ENCODE measurements at places on chromosomes 2 and 18. TPM values are rescaled to one million over a fixed set of nuclear protein-coding genes. Genes with fewer than 3 reads are reported as not detected.

DNA sequence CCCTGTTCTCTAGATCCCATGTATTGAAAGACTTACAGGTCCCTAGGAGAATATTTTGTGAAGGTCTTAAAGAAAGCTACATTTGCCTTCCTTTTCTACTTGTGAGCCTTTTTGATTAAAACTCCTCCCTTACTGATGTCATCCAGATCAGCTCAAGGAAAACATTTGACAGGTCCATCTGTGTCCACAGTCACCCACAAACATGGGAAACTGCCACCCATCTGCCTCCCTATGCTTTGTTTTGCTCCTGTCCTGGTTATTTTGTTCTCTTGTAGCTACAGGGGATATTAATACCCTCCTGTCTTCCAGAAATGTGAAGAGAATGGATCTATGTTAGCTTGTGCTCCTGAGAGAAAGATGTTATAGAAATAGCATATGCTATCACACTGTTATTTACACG is 203.6 kb upstream of the GALNT5 start:
- no peak overlapping the region for H3K27ac ChIP-seq
- DNase-seq: no peak
- peaks cover 15% of the 10 kb centered on the region for H3K27me3 ChIP-seq
- no peak overlapping the region for H3K4me3 ChIP-seq
- H3K36me3 ChIP-seq: no peaks in the 10 kb centered on the region
- H3K4me1 ChIP-seq: no peaks in the 10 kb centered on the region

DNA sequence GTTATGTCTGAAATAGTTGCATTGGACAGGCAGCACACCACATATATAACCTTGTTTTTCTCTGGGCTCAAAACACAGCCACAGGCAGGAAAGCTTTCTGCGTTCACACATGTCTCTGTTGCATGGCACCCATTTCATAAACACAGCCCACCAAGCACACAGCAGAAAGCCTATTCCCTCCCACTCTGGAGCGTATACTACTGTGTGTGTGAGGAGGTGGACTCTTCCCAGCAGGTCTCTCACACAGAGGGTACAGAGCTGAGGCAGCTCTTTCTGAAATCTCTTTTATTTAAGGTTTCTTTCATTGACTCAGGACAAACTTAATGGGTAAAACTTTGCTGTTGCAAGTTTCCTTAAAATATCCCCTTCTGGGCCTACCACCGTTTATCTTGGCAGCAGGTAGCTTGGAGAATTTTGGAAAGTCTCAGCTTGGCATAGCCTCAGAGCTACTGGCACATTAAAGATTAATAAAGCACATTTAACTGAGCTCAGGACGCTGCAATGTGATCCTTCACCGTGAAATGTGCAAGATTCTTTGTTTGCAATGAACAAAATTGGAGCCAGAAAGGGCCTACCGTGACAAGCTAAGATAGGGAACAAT is 105.1 kb upstream of the NCKAP5 start:
- H3K27ac ChIP-seq: no peak overlapping the region
- H3K27me3 ChIP-seq: peaks cover 19% of the 10 kb centered on the region
- no peaks in the 10 kb centered on the region for H3K36me3 ChIP-seq
- no peak for DNase-seq

- H3K4me3 ChIP-seq: no peak overlapping the region
- peaks cover 2% of the 10 kb centered on the region for H3K36me3 ChIP-seq
- DNase-seq: no peak
- H3K27me3 ChIP-seq: no peaks in the 10 kb centered on the region
- no peak overlapping the region for H3K27ac ChIP-seq
Measured at GRCh38 chr2:238250896-238251295, 11.1 kb upstream of the HES6 start.

- no peak overlapping the region for H3K27ac ChIP-seq
- no peaks in the 10 kb centered on the region for H3K36me3 ChIP-seq
- H3K4me3 ChIP-seq: no peak overlapping the region
Measured at GRCh38 chr2:145460112-145460511, 940.2 kb upstream of the ZEB2 start.

GRCh38 chr2:32061973-32062861 is 1.1 kb upstream of the SPAST start:
- peaks cover 5% of the 10 kb centered on the region for H3K36me3 ChIP-seq
- H3K27me3 ChIP-seq: no peaks in the 10 kb centered on the region
- DNase-seq: no peak
- H3K4me3 ChIP-seq: peak overlapping the region; percentile 90
- H3K4me1 ChIP-seq: peaks cover 22% of the 10 kb centered on the region

The BOLL gene
- not detected for total RNA-seq

The CIB4 gene
- not detected for total RNA-seq

Data from activated CD8-positive, alpha-beta memory T cell treated with anti-CD3 and anti-CD28 coated beads, Interleukin-2, amount 10 ng/mL, durations not matched to agents 7 days and 5 days (primary cell).